ENCODE measurements at places on chromosomes 5 and 9. TPM values are rescaled to one million over a fixed set of nuclear protein-coding genes. Genes with fewer than 3 reads are reported as not detected.

The OGN gene
- total RNA-seq = 3.7 TPM

The GRIN3A gene
- total RNA-seq = 0.36 TPM

The SLC34A1 gene
- total RNA-seq = 0.05 TPM

The ANKRD34B gene
- 0.11 TPM for total RNA-seq

- no peak for ATAC-seq
These were observed 36.7 kb downstream of the HRH2 start for GRCh38 chr5:175694371-175695160.

DNA sequence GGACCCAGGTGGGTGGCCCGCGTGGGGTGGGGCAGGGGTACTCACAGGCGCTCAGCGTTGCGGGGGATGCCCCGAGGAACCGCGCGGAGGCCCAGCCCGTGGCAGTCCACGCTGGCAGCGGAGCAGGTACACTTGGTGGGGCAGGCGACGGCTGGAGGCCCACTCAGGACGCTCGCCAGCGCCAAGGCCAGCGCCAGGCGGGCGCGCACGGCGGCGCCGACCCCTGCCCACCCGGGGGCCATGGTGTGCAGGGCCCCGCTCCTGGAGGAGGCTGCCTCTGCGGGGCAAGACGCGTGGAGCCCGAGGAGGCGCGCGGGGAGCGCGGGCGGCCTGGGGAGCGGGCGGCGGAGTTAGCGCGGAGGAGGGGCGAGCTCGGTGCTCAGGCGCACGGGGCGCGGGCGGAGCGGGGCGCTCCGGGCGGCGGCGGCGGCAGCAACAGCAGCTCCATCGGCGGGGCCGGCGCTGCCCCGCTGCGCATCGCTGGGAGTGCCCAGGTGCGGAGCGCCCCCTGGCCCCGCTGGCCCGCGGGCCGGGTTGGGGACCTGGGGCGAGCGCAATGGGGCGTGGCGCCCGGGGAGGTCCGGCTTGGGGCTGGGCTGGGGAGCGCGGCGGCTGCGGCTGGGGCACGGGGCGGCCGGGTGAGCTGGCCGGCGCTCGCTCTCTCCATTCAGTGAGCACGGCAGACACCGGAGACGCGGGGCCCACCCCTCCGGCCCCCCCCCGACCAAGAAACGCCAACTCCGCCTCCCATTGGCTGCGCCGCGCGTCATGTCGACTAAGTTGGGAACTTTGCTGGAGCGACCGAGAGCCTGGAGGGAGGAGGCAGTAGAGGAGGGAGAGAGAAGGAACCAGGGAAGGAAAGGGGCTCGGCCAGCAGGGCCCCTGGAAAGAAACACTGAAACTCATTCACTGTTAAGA, at the start of gene SLIT3:
Gene SLIT3, minus strand, starts transcription at position 672 of the 918 bp plus-strand sequence. Its CDS starts 430 bp downstream, at position 242.
- peak; percentile 91 for ATAC-seq

DNA sequence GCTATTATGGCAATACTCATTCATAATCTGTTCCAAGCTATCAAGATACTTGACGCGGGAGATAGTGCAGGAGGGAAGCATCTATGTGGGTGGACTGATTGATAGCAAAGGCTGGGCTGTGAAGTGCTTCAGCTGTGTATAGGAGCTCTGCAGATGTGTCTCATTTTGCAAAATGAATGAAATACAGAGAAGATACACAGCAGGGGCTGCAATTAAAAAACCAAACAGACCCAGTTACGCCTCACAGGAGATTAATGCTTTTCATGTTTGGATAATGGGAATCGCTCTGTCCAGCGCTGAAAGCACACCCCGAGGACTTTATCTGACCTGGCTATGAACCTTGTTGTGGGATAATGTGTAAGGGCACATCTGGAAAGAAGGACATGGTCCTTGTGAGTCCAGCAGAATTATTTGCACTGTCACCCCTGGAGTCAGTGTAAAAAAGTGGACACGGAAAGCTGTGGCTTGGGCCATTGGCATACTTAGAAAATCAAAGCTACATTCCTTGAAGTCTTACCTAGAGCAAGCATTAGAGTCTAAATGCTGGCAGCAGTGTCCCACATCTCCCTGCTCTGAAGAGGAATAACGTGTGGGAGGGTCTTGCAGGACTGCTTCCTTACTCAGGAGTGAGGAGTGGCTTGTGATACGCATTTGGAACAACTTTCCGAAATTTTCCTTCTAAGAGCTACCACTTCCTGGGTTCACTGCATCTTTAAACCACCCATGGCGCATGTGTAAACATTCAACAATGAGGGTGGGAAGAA, 2.6 kb downstream of the SH3RF2 start:
- ATAC-seq = no peak

DNA sequence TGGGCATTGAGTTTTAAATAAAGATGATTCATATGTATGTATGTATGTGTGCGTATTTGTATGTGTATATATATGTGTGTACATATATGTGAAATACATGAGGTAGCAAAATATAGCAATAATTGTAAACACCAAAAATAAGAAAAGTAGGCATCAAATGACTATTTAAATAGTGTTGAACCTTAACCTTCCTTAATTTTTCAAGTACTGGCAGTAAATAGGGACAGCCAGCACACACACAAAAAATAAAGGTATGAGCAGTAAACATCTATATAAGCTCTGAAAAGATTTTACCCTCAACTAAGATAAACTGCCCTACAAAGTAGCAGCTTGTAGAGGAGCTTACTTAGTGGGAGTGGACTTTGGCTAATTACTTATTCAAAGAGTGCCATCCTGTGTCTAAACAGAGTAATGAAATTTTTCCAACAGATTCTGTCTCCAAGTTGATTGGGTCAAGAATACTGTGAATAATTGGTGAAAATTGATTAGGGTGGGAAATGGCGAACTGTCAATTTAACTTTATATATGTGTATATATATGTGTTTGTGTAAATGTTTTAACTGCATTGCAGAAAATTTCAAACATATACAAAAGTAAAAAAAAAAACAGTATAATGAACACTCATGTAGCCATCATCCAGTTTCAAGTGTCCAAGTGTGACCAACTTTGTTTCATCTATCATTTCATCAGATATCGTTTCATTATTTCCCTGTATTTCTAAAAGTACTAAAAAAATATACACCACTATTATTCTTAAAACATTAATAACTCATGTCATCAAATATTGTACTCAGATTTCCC, 2.0 kb upstream of the ADAMTS6 start:
- ATAC-seq = peak; percentile 41
